ENCODE measurements at places on chromosomes 2 and 18.

DNA sequence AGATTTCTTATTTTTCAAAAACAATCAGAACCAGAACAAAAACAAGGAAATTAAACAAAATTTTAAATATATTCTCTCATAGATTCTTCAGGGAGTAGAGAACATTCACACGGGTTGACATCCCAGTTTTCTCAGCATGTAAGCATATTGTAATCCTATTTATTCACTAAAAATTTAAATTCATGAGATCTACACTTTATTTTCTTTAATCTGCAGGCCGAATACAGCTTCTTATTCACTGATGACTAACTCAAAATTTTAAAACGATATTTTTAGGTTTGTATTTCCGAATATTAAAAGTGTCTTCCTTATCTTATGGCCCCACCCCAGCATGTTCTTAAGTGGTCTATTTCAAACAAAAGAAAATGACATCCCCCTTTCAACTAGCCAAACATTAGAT, 262.4 kb downstream of the MEIS1 start:
- DNase-seq, result no peak

- no peak for DNase-seq
Observed at GRCh38 chr2:164314148-164314547, 307.1 kb downstream of the GRB14 start.

DNA sequence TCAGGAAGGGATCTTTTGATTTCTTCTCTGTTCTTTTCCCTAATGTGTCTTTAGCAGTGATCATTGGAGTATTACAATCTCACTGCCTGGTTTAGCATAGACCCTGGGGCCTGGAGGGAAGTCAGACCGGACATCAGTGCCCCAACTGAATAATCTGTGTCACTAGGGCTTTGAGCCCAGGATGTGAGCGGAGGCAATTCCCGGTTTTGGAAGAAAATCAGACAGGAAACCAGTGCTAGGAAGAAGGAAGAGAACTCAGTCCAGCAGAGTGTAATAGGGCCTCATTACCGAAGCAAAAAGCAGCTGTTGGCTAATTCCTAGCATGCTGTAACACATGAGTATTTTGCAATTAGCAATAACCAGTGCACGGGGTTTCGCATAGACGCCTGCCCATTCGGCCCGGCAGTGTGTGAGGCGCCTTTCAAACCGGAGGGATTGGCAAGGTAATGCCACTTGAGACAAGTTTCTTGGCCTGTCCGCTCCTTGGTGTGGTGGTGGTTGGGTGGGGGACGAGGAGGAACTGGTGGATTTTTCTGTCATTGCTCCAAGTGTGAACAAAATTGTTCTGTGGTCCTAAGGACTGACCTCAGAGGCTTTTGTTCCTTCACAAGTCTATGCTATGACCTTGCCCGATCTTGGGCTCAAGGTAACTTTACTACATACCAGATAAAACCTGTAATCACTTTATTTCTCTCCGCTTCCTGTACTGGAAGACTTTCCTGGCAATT, 2.8 kb downstream of the FOSL2 start:
- DNase-seq, result no peak

- DNase-seq, result no peak
Observed at GRCh38 chr2:209666296-209666695, 105.3 kb upstream of the UNC80 start.

- no peak for DNase-seq
Observed at GRCh38 chr2:12440731-12441130, 276.0 kb upstream of the TRIB2 start.

- no peak for DNase-seq
Observed at GRCh38 chr2:187393211-187393610, 54.8 kb downstream of the CALCRL start.

- no peak for DNase-seq
Observed at GRCh38 chr2:149972066-149972465, 384.5 kb upstream of the MMADHC start.

GRCh38 chr18:62480927-62481326, 41.9 kb upstream of the ZCCHC2 start:
- DNase-seq, result no peak

DNA sequence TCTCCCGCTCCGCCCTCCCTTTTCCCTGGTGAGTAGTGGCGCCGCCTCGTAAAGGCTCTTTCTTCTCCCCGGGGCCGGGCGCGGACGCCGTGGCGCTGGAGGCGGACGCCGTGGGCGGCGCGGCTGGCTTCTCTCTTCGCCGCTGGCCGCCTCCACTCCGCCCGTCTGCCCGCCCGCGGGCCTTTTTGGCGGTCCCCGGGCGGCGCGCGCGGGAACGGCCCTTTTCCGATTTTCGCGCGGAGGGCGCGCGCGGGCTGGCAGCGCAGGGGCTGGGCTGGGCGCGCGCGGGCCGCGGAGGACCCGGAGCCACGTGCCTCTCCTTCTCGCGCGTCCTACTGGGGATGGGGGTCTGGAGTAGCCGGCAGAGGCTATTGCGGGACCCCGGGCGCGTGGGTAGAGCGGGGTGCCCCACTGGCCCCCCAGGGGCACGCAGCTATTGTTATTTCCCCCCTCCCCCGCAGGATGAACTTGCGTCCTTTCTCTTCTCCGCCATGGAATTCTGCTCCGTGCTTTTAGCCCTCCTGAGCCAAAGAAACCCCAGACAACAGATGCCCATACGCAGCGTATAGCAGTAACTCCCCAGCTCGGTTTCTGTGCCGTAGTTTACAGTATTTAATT, 472 bp downstream of the SLC20A1 start:
- DNase-seq, result peak; percentile 36

- no peak for DNase-seq
Observed at GRCh38 chr2:119553687-119554344, 9.6 kb downstream of the CFAP221 start.

DNA sequence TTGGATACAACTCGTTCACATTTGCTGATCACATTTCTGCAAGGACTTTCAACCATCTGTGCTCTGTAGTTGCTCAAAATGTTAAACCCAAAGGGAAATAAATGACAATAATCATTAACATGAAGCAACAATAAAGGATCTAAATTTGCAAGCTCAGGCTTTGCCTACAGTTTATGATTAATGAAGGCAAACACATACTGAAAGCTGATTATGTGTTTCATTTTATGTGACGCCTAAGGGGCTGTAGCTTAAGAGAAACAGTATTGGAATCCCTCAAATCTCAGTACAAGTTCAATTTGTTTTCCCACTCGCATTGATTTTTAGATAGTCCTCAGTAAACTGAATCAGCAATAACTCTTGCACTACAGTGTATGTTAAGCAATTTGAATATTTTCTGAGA, 160.3 kb upstream of the FSIP2 start:
- DNase-seq, result no peak

GRCh38 chr18:75159238-75159518, 49.8 kb downstream of the PTGR3 start:
- DNase-seq, result no peak

GRCh38 chr18:9772847-9773677, 65.0 kb downstream of the RAB31 start:
- no peak for DNase-seq

- DNase-seq, result no peak
Observed at GRCh38 chr18:56977309-56977708, 169.6 kb upstream of the BOD1L2 start.

GRCh38 chr2:164779383-164780057, 62.1 kb downstream of the COBLL1 start:
- DNase-seq, result no peak

GRCh38 chr18:24778810-24779418, 318.5 kb downstream of the HRH4 start:
- no peak for DNase-seq

- DNase-seq, result peak; percentile 42
Observed at GRCh38 chr2:240021488-240022104, 3.5 kb downstream of the NDUFA10 start.

DNA sequence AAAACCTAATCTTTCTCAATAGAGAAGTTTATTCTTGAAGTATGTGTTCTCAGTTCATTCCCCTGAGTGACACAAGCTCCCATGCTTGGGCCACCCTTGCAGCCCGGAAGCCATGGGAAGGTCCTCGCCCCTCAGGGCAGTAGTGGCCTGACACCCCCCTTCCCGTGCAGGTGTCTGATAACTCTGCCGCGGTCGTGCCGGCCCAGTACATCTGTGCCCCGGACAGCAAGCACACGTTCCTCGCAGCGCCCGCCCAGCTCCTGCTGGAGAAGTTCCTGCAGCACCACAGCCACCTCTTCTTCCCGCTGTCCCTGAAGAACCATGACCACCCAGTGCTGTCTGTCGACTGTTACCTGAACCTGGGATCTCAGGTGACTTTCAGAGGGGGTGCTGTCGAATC, 32.4 kb downstream of the NTSR2 start:
- no peak for DNase-seq

DNA sequence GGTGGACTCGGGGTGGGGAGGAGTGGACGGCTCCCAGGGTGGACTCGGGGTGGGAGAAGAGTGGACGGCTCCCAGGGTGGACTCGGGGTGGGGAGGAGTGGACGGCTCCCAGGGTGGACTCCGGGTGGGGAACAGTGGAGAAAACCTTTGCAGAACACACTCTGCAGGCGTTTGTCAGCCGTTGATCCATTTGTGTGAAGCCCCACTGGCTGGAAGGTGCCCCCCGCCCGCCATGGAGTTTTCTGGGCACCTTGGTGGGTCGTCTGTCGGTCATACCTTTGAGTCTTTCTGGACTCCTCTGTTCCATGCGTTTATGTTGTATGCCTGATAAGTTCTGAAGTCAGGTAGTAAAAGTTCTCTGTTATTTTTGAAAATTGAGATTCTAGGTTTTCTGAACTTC, 12.5 kb downstream of the CTDP1 start:
- DNase-seq, result no peak

DNA sequence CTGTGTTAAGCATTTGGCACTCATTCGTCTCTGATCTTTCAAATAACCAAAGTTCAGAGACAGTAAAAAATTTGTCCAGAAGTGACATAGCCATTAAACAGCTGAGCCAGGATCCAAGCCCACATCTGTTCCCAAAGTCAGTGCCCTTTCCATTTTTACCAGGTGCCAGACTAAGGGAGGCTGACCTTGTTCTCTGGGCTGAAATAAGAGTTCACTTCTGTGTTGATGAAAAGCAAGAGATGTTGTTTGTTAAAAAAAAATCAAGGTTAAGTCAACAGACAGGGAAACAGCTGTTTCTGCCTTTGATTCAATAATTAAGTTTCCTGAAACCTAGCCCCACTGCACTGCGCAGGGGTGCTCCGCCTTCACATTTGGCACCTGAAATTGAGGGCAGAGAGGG, 117.1 kb downstream of the PRKRA start:
- no peak for DNase-seq

DNA sequence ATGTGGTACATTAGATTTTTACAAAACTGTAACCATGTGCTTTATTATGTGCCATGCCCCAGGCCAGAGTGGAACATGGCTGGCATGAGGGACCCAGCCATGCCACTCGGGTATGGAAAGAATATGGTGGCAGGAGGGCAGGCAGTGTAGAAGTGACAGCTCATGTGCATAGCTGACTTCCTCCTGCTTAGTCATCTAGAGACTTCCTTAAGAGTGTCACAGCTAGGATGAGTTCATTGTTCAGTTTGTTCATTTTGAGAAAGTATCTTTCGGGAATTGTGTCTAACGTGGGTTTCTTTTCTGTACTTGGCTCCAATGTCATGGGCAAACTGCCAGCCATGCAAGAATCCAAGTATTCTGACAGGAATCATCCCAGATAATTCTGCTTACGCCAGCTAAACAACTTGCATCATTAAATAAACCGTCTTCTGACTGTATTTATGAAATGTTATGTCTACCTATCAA, 94.3 kb upstream of the ITGB6 start:
- DNase-seq, result no peak

GRCh38 chr2:60552851-60553494, 481 bp downstream of the BCL11A start:
- no peak for DNase-seq

DNA sequence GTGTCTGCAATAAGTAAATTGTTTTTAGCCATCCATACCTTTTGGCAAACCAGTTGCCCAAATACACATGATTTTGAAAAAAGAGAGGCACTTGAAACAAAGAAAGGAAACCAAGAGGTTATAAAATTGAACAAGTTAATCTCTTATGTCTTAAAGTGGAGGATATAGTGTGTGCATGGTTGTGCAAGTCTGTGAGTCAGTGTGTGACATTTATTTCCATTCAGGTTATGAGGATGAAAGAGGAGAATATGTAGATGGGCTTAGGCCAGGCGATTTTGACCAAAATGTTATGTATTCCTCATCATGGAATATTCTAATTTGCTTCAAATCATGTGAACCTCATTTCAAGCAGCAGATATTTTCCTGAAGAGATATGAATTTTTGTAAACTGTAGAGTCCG, 123.3 kb downstream of the SETBP1 start:
- DNase-seq, result no peak

GRCh38 chr18:25817546-25818237, 272.7 kb downstream of the SS18 start:
- DNase-seq, result no peak

GRCh38 chr2:200255549-200255948, 50.9 kb upstream of the SPATS2L start:
- no peak for DNase-seq

DNA sequence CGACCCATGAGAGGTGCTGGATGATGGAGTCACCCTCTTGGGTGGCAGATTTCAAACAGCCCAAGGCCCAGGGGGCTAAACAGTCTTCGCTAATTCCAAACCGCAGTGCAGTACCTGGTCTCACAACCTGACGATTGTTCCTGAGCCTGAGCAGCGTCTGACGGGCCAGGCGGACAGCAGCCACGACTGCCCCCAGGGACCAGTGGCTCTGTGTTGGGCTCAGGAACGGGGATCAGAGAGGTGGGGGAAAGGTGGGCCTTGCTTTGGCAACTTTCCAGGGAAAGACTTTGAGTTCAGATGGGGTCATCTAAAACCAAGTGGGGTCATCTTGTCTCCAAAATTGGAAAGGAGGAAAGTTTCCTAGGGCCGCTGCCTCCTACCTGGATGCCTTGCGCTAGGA, 492 bp downstream of the COLEC11 start:
- DNase-seq, result no peak
